ENCODE measurements at places on chromosomes 7 and 10.

DNA sequence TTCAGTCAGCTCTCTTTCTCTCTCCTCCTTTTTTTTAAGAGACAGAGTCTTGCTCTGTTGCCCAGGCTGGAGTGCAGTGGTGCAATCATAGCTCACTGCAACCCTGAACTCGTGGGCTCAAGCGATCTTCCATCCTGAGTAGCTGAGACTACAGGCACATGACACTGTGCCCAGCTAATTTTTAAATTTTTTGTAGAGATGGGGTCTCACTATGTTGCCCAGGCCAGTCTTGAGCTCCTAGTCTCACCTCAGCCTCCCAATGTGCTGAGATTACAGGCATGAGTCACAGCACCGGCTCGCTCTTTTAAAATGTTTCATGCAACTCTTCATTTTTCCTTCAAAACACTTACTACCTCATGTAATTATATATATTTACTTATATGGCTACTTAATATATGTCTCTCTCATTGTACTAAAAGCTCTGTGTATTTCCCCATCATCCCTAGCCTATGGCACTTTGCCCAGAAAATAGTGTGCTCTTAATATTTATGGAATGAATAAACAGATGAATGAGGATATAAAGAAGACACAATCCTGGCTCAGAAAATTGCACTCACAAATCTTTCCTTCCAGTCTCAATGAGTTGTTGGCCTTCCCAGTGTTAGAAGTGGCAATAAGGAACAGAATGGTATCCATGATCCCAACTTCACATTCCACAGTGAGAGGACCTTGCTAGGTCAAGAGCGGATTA is 33.9 kb downstream of the EBLN1 start:
- DNase-seq: peak; percentile 60

- no peak for DNase-seq
Measured at GRCh38 chr7:45074528-45075354, 14.0 kb downstream of the NACAD start.

DNA sequence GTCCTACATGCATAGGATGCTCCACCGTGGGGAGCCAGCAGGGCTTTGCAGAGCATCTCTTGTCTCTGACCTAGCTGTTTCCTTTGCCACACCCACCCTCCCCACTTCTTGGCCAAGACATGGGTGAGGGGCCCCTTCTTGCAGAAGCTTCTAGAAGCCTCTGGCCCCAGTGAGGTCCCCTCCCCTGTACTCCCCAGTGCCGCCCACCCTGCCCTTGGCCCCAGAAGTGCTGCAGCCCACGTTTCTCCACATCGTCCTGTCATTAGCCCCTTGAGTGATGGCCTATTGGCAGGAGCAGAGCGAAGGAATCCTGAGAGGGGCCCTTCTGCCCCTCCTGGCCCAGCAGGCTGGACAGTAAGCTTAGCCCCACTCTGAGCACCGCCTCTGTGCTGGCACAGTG is 43.7 kb downstream of the ALOX5 start:
- no peak for DNase-seq

GRCh38 chr10:6035101-6035834 is 26.9 kb downstream of the IL2RA start:
- DNase-seq: no peak

DNA sequence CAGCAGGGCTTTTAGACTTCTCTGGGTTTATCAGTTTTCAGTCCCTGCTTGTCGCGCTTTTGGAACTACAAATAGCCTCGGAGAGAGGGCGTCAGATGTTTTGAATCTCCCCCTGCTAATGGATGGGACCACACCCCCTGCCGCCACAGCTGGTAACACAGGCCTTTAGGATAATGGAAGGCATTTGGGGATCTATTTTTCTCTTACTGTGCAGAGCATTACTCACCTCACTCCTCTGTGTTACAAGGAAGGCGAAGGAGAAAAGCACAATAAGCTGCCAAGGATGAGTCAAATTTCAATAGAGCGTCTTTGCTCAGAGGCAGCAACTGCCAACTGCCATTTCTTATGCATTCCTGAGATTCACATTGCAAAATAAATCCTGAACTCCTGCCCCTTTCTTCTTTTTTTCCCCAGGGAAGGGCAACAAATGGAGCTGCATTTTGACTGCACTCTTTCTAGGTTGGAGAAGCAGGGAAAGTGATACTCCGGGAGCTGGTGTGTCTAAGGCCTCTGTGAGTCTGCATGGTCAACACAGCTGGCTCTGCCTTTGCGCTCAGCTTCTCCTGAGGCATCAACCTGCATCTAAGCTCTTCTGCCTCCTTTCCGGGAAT is 31.5 kb upstream of the SMNDC1 start:
- DNase-seq: peak; percentile 89

DNA sequence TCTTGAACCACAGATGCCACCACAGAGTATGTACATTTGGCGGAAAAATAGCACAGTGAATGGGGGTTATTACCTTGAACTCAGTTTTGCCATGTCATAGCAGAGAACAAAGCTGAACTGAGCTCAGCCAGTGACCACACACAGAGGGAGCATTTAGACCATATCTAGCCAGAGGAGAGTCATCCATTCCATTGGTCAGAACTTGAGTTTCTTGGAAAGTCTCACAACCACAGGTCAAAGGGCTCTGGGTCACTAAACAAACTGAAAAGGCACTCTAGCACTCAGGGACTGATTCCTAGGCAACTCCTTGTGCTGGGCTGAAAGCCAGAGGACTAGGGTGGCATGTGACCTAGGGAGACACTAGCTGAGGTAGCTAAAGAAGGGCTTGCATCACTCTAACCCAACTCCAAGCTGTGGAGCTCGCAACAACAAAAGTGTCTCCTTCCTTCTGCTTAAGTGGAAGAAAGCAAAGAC is 239.7 kb upstream of the SEMA3D start:
- DNase-seq: no peak

GRCh38 chr10:1251769-1252168 is 195.6 kb downstream of the WDR37 start:
- DNase-seq: no peak

GRCh38 chr7:91201442-91202113 is 62.7 kb upstream of the FZD1 start:
- no peak for DNase-seq

DNA sequence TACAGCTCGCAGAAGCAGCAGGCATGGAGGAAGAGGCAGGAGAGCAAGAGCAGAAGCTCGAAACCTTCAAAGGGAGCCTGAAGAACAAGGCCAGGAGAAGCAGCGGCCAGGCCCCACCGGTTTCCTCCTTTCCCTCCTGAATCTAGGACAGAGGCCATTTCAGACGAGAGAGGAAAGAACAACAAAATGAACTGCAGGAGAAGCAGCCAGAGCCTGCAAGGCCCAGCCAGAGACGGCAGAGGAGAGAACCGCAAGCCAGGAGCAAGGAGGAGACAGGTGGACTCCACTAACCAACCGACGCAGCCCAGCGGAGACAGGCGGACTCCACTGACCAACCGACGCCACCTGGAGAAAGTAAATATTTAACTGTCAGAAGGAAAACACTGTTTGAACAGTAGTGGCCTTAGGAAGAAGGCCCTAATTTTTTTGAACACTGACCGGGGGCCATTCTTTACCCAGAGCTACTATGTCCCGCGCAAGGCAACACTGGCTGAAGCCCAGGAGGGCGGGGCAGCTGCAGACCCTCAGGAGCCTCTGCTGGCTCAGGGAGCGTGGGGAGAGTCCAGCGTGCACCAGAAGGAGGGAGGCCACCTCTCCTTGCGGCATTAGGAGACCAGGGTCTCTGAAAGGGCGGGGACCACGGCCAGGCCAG is 559.2 kb downstream of the PTPRN2 start:
- no peak for DNase-seq

DNA sequence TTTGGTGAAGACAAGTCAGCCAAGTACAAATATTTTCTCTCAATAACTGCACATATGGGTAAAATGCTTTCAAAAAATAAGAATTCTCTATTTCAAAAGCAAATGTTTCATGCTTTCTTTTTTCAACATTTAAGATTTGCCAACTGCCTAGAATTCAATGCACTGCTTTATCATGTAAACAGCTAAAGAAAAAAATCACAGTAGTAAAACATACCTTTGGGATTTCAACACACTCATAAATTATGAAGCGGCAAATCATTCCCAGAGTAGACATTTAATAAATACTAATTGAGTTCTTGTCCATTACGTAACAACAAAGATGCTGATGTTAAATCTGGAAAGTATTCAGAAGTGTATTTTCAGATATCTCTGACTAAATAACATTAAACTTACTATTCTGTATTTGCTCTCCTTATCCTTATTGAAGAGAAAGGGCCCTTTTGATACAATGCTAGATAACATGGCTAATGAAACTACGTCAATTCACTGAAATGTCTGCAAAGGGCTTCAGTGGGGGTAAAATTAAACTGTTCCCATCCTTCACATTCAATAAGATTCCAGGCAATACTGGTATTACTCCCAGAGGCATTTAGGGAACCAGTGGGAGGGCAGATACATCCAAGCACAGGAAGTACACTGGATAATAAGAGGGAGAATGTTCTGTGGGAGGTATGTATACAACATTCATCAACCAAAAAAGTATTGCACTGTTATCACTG is 13.9 kb downstream of the NAPEPLD start:
- DNase-seq: no peak

DNA sequence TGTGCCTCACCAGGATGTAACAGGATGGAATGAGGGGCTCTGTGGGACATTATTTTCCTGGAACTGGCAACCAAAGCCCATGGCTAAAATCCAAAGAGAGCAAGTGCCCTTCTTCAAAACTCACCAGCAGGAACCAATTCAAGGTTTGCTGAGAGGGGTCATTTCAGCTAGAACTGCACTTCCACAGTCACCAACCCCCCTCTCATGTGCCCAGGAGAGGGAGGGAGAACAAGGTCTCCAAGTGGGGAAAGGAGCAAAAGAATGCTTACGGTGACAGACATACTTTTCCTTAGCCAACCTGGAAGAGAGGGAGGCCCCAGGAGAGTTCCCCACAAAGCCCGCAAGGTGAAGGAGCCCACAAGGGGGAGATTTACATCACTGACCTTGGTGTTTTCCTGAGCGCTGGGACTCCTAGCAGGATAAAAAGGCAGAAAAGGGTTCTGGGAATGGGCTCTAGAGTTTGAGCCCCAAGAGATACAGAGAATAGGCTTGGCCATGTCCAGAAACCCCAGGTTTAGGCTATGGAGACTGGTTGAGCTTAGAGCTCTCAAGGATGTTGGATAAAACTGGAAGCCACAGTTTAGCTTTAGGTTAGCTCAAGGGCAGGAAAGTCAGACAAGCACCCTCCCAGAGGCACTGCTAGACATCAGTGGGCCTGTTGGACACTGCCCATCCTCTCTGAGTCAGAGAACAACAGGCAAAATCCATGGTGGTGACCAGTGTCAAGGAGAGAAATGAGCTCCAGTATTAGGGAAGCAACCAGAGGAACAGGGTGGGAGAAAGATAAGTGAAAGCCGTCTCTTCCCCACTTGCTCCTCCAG is 63.9 kb upstream of the GHITM start:
- no peak for DNase-seq

DNA sequence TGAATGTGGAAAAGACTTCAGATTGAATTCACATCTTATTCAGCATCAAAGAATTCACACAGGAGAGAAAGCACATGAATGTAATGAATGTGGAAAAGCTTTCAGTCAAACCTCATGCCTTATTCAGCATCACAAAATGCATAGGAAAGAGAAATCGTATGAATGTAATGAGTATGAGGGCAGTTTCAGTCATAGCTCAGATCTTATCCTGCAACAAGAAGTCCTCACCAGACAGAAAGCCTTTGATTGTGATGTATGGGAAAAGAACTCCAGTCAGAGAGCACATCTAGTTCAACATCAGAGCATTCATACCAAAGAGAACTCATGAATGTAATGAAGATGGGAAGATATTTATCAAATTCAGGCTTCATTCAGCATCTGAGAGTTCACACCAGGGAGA is 14.8 kb downstream of the ZNF655 start:
- no peak for DNase-seq

GRCh38 chr7:50718876-50719275 is 63.8 kb downstream of the GRB10 start:
- DNase-seq: peak; percentile 34

DNA sequence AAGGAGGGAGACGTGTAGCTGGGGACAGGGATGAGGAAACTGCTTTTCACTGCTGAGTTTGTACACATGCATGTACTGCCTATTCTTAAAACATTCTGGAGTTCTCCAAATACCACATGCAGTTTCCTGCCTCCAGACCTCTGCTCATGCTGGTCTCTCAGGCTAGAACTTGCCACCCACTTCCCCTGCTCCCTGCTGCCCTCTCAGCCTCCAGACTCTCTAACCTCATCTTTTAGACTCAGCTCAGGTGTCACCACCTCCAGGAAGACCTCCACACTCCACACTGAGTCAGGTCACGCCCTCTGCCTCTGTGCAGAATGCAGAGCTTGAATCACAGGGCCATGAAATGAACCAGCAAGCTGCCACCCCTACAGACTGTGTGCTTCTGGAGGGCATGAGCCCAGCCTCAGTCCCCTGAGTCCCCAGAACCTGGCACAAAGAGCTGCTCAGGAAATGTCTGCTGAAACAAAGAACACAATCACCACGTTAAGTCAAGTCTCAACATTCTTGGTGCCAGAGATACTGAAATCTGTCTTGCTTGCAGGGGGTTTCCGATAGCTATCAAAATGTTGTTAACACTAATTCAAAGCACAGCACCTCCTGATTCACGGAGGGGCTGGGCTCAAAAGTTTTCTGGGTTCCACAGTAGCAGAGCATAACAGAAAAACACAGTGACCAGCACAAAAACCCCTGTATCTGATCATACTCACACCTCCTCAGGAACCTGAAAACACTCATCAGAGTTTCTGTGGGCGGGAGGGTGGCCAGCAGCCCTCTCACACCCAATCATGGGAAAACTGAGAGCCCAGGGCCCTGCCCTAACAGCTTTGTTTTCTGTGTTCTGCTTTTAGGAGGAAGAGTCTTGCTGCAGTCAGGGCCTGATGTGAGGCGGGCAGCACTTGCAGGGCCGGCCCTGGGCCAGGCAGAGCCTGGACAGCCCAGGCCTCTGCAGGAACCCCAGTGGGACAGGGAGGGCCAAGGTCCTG is 21.1 kb downstream of the FAM53B start:
- DNase-seq: no peak

- no peak for DNase-seq
Measured at GRCh38 chr7:154984601-154985188, 18.2 kb downstream of the PAXIP1 start.

DNA sequence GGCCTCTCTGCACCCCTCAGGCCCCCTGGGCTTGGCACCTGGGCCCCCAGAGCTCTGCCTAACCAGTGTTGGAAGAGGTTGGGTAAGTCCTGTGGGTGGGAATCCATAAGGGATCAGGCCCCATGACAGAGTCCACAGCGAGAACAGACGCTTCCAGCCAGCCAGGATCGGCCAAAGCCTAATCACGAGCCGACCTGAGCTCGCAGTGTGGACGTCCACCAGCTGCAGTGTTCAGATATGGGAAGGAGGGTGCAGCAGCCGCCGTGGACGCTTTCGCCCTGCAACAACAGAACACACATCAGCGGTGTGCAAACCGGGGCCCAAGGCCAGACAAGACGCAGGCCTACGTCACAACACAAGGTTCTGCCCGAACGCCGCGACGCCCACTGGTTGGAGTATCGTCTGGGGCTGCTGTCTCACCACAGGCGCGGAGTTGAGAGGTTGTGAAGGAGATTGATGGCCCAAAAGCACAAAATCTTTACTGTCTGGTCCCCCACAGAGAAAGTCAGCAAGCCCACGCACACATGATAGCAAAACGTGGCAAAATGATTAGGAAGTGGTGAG is 102.1 kb downstream of the FOXL3 start:
- no peak for DNase-seq

All from PC-3 (cell line).